ENCODE measurements at places on chromosomes 11 and 22.

- no peak for DNase-seq
Measured at GRCh38 chr11:120718171-120718570, 206.6 kb downstream of the GRIK4 start.

GRCh38 chr22:26670459-26670858 is 13.1 kb downstream of the MIAT start:
- no peak for DNase-seq

DNA sequence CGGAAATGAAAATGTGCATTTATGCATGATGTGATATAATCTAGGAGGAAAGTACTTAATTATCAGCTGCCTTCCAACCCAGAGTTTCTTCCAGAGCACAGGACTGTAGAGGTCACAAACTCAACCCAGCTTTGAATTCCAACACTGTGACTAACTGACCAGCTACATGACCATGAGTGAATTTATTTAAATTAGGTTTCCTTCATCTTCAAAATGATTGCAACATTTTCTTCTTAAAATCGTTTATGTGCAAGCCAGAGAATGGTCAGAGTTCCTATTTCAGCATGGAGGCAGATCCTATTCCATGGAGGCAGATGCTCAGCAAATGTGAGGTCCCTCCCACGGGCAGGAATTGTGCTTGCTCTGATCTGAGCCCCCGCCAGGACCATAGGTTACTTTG is 42.4 kb downstream of the OSBP start:
- DNase-seq = peak; percentile 97

GRCh38 chr22:20946080-20946986 is 20.7 kb upstream of the AIFM3 start:
- DNase-seq = peak; percentile 23

GRCh38 chr11:62054484-62055121 is 69.2 kb upstream of the INCENP start:
- DNase-seq = peak; percentile 46

- no peak for DNase-seq
Measured at GRCh38 chr22:46089426-46090035, 60.8 kb upstream of the PPARA start.

DNA sequence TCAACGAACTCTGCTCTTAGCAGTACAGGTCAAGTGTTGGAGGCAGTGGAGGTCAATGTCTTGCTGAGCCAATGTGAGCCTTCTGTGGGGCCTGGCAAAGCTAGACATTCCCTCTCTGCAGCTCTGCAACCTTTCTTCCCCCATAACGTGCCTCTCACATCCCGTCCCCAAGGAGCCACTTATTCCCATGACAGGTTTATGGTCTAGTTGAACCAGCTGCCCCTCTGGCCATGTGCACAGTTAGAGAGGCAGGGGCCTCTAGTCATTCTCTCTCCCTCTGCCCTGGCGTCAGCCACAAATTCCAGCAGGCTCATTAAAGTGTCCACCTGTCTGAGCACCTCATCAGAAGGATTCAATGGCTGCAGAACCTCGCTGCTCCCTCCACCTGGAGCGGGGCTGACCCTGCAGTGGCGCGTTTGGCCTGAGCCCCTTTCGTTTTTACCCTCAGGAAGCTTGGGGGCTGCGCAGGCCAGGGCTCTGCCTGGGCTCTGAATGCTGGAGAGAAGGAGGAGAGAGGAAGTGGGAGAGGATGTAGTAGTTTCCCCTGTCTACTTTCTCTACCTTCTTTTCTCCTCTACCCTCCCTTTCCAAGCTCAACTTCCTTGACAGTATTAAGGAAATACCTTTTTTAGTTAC is 302.1 kb upstream of the B3GAT1 start:
- DNase-seq = no peak

GRCh38 chr11:119484741-119485605 is 62.0 kb upstream of the THY1 start:
- peak; percentile 7 for DNase-seq

DNA sequence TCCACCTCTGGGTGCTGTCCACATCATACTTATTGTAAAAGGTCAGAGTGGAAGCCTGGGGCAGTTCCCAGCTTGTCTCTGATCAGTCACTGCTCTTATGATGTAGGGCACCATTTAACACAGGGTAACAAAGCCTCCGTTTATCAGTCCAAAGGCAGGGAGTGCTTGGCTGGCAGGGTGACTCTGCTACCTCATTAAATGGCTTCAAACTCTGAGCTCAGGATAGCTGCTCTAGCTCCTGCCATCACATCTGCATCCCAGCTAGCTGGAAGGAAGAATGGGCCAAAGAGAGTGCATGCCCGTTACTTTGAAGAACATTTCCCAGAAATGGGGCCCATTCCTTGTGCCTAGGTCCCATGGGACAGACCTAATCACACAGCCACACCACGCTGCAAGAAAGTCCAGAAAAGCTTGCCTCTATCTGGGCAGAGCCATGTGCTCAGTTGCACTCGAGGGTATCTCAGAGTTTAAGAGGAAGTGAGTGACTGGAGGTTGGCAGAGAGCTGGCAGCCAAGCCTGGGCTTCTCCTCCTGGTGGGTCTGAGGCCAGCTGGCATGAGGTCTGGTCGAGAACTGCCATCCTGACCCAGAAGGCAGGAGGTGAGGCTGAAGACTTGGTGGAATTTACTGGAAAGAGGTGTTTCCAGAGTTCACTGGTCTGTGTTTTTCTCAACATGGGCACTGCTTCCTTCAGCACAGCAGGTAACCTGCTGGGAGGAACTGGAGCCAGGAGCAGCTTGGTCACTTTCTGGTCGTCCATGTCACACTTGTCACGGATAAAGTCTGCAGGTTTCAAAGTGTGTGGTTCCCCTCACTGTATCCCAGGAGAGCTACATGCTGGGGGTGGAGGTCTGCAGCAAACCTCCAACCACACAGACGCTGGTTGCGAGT is 935.7 kb downstream of the BRD1 start:
- no peak for DNase-seq

- no peak for DNase-seq
Measured at GRCh38 chr11:106904826-106905225, 113.5 kb downstream of the GUCY1A2 start.

GRCh38 chr22:46513908-46514550 is 23.4 kb downstream of the CELSR1 start:
- DNase-seq = no peak

DNA sequence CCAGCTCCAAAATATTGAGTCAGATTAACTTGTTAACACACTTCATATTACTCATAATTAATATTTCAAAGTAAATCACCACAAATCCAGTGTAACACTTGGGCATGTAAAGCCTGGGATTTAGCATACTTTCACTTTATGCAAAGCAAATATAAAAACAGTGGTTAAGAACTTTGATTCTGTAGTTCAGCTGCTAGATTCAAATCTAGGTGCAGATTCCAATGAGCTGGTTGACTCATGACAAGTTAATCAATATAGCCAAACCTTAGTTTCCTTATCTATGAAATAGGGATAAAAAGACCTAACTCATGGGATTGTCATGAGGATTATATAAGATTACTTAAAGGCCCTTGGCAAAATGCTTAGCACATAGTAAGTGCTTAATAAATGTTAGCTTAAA is 45.9 kb downstream of the ARHGAP42 start:
- DNase-seq = no peak

GRCh38 chr22:16974298-16975084 is 33.5 kb downstream of the GAB4 start:
- DNase-seq = no peak

DNA sequence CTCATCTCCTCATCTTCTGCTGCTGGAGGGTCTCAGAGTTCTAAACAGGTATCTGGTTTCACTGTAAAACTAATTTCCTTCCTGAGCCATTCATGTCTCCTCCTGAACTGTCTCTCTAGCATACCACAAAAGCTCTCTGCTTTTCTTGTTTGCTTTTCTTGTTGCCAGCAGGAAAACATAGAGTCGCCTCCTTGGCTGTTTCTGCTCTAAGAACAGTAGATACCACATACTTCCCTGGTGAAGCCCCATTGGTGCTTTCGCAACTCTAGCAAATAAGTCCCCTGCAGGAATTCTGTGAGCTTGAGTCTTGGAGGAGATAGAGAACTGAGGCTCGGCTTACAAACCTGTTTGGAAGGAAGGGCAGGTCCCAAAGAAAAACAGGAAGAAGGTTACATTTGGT is 7.0 kb downstream of the DIXDC1 start:
- peak; percentile 95 for DNase-seq

GRCh38 chr11:10731064-10731680 is 19.9 kb upstream of the CTR9 start:
- no peak for DNase-seq

DNA sequence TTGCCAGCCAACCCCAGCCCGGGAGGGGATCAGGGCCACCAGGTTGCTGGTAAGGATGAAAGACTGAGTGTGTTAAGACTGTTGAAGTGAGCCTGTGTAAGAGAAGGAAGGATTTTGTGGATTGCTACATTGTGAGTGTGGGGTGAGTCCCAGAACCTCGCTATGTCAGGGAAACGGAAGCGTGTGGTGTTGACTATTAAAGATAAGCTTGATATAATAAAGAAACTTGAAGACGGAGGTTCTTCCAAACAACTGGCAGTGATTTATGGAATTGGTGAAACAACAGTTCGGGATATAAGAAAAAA is 627 bp downstream of the JRKL start:
- DNase-seq = peak; percentile 47

- DNase-seq = no peak
Measured at GRCh38 chr11:20197881-20198280, 37.6 kb upstream of the DBX1 start.

DNA sequence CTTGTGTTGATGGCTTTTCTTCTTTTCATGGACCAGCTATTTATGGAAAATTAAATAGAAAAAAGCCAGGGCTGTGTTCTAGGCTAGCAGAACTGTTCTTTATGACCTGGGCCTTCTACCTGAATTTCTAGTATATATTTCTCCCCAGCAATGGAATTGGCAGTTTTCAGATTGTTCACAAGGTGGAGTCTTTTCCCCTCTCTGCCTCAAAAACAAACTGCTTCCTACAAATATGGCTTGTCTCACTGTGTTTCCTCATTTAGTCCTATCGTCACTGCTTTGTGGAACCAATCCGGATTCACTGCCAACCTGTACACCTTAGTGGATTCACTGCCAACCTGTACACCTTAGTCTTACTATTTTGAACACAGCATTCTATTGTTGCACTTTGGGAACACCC is 5.0 kb upstream of the APOL5 start:
- no peak for DNase-seq

DNA sequence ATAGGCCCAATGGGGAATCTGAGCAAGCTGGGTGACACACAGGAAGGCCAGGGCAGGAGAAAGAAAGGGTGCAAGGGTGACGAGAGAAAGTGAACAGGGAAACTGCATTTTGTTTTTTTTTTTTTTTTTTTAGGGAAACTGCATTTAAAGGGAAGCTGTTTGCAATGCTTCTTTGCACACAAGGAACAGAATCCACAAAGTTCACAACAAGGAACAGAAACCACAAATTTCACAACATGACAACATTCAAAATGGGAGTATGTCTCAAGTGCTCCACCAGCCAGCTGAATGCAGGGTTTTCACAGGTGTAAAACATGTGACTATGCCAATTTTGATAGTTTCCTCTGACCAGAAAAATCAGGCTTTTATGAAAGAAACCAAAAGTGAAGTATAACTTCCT is 6.8 kb upstream of the PLAAT3 start:
- DNase-seq = no peak

- DNase-seq = peak; percentile 59
Measured at GRCh38 chr11:22244986-22245592, 52.2 kb downstream of the ANO5 start.

GRCh38 chr22:32752326-32752725 is 49.2 kb upstream of the TIMP3 start:
- DNase-seq = peak; percentile 12

- DNase-seq = no peak
Measured at GRCh38 chr11:102318469-102318868, 1.2 kb downstream of the BIRC3 start.

- DNase-seq = no peak
Measured at GRCh38 chr11:70711095-70711910, 313.0 kb downstream of the CTTN start.

DNA sequence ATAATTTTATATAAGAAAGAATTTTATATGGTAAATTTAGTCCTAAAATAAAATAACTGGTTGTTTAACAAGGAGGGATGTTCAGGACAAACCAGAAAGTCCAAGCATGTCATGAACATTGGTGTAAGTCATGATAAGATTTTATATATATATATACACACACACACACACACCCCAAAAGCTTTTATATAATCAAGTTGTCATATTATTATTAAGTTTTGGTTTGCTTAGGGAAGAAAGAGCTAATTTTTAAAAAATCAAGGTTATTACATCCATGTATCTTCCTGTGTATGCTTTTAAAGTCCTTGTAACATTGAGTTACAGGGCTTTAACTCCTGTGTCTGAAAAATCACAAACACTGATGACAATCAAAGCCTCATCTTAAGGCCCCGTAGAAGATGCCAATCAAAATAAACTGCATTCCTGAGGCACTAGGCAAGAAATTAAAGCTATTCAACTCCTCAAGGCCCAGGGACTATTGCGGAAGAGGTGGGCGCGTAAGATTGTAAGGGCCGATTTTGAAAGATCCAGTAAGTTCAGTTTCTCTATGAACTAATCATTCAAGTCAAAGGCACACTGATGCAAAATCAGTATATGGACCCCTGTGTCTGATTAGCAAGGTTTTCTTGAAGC is 16.8 kb downstream of the APOL6 start:
- no peak for DNase-seq

- peak; percentile 92 for DNase-seq
Measured at GRCh38 chr22:50474710-50475651, at the start of gene SBF1. Gene SBF1 (minus strand): TSS chr22:50475035. CDS start chr22:50474840, 195 bp downstream.

- peak; percentile 62 for DNase-seq
Measured at GRCh38 chr11:83063073-83063754, 8.5 kb downstream of the RAB30 start.

GRCh38 chr11:15672825-15673224 is 558.1 kb downstream of the INSC start:
- no peak for DNase-seq

GRCh38 chr22:42380769-42381551 is 51.2 kb downstream of the NFAM1 start:
- no peak for DNase-seq

- DNase-seq = peak; percentile 86
Measured at GRCh38 chr11:45089251-45089650, 57.2 kb upstream of the PRDM11 start.

- DNase-seq = no peak
Measured at GRCh38 chr11:125951731-125952130, 5.9 kb downstream of the VSIG10L2 start.

DNA sequence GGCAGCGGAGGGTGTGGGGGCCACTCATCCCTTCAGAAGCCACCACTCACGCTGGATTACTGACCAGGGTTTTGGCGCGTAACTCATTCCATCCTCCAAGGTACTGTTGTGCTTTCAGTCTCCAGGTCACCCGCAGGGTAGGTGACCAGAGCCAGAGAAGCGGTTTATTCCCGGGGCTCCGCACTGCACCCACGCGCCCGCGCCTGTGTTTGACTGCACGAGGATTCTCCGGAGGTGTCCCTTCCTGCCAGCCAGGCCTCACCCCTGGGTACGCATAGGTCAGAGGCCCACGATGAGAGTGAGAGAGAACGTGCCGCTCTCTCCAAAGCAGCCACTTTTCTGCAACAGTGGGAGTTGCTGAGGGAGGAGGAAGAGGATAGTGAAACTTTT is 55.5 kb downstream of the TRAF6 start:
- DNase-seq = no peak

Measured in choroid plexus epithelial cell (primary cell).